ENCODE measurements at places on chromosomes 6 and 20. TPM values are rescaled to one million over a fixed set of nuclear protein-coding genes. Genes with fewer than 3 reads are reported as not detected.

The COMMD7 gene
- total RNA-seq, result 24.5 TPM

The SLC24A3 gene
- 0.64 TPM for total RNA-seq

The RAD21L1 gene
- total RNA-seq, result 0.52 TPM

The HSP90AB1 gene
- 797 TPM for total RNA-seq

The DEFB113 gene
- total RNA-seq, result not detected

The ADAT2 gene
- total RNA-seq, result 14.0 TPM

The MCCD1 gene
- total RNA-seq, result not detected

The RNF182 gene
- total RNA-seq, result 5.3 TPM

The HDGFL1 gene
- total RNA-seq, result not detected

The STMN3 gene
- 38.9 TPM for total RNA-seq

The SCRT2 gene
- not detected for total RNA-seq

The C6orf118 gene
- not detected for total RNA-seq

The ABCC10 gene
- total RNA-seq, result 16.8 TPM

The TTK gene
- 22.0 TPM for total RNA-seq

Measured in epithelial cell of alveolus of lung (primary cell).